ENCODE measurements at places on chromosomes 16 and 17.

DNA sequence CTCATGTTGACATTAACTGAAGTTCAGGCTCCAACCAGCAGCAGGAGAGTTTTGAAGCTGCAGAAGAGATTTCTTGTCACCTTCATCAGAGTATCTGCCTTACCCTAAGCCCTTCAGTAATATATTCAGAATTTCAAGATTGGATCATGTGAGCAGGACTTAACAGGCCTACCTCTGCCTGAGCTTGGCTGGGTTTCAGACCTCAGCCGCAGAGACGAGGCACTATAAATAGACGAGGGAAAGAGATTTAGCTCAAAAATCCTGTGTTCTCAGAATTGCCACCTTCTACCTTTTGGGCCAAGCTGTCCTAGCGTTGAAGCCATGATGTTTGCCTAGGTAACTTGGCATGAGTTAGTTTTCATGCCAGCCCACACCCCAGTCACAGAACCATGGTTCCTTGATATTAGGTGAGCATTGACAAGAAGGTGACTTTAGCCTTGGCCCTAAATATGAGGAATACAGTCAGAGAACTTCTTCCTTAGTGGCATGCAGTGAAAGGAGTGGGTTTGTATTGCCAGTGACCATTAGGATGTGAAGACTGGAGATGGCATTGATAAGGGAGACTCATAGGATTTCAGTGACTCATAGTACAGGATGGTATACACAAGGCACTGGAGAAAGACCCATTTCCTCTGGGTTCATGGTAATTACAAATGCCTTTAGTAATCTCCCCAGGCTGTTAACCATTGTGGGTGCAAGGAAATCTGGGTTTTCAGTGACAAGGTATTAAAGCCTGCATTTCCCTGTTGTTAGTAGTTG is 224.3 kb downstream of the MSI2 start:
- DNase-seq: no peak

DNA sequence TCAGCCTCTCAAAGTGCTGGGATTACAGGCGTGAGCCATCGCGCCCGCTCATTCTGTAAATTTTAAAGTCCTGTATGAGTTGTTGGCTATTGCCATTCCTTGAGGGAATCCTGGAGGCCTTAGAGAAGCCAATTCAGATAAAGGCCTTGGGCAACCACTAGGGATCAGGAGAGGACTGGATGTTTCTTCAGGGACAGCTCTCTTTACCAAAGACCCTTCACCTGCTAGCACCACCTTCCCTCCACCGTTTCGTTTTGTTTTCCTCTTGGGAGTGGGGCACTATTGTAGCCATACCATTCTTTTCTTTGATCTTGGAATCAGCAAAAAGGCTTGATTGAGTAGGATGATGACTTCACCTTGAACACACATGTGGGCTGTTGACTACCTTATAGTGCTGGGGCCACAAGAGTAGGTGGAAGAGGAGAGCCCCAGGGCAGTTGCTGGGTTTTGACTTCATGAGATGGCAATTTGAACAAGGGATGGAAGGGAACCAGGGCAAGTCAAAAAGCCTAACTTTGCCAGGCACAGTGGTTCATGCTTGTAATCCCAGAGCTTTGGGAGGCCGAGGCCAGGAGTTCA is 7.0 kb upstream of the ANKRD40CL start:
- no peak for DNase-seq

GRCh38 chr17:7183433-7184090 is 4.4 kb upstream of the ASGR1 start:
- DNase-seq: no peak

DNA sequence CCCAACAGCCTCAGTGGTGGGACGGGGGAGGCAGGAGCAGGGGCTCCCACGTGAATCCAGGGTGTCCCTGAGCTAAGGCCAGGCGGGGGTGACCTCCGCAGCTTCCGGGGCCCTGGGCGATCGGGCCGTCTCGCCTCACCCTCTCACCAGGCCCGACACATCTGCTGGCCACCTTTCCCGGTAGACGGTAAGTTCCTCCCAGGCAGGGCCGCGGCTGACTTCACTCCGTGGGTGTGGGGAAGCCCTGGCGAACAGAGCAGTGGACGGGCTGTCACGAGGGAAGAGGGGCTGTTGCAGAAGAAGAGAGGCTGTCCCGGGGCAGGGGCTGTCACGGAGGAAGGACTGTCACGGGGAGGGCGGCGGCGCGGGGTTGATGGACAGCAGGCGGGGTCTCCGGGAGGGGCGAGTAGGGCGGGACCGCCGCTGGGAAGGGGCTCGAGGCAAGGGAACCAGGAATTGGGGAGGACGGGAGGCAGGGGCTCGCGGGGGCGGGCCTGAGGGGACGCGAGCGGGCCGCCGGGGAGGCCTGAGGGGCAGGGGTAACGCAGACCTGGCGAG is 498 bp downstream of the PKMYT1 start:
- DNase-seq: peak; percentile 54

DNA sequence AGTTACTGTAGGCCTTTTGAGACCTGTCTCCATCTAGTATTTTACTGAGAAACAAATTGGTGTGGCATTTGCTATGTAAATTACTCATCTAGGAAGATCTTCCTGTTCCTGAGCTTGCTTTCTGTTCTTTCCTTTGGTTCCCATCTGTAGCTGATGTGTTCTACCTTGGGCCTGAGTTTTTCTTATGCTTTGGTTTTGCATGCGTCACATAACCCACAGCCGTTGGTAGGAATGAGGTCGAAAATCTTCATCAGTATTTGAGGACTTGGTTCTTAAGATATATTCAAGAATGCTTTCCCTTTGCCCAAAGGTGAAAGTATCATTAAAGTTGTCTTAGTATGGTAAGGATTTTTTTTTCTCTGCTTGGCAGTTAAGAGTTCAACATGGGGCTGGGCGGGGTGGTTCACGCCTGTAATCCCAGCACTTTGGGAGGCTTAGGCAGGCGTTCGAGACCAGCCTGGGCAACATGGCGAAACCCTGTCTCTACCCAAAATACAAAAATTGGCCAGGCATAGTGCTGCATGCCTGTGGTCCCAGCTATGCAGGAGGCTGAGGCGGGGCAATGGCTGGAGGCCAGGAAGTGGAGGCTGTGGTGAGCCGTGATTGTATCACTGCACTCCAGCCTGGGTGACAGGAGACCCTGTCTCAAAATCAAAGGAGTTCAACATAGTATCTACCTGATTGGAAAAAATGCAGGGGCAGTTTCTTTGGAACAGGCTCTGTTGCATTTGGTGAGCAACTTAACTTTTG is 28.8 kb downstream of the IST1 start:
- no peak for DNase-seq

DNA sequence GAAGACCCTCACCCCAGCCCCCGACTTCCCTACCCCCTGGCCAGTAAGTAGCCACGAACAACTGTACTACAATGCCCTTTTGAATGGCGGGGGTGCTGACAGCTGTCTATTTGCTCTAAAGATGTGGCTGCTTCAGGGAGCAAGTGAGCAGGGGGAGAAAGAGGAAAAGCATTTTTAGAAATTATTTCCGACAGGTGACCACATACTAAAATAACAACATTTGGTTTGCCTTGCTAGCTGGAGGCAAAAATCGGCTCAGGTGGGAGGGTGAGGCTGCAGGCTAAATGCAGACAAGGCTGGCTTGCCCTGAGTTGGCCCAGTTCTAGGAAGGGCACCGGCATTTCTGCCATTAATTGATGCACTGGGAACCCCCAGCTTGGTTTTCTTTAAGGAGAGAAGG is 188.5 kb downstream of the XYLT1 start:
- DNase-seq: no peak

- DNase-seq: no peak
Observed at GRCh38 chr17:3974980-3975379, 10.7 kb upstream of the ATP2A3 start.

GRCh38 chr16:55073830-55074229 is 143.2 kb downstream of the IRX5 start:
- DNase-seq: no peak

- no peak for DNase-seq
Observed at GRCh38 chr16:23608194-23608593, 12.1 kb upstream of the NDUFAB1 start.

DNA sequence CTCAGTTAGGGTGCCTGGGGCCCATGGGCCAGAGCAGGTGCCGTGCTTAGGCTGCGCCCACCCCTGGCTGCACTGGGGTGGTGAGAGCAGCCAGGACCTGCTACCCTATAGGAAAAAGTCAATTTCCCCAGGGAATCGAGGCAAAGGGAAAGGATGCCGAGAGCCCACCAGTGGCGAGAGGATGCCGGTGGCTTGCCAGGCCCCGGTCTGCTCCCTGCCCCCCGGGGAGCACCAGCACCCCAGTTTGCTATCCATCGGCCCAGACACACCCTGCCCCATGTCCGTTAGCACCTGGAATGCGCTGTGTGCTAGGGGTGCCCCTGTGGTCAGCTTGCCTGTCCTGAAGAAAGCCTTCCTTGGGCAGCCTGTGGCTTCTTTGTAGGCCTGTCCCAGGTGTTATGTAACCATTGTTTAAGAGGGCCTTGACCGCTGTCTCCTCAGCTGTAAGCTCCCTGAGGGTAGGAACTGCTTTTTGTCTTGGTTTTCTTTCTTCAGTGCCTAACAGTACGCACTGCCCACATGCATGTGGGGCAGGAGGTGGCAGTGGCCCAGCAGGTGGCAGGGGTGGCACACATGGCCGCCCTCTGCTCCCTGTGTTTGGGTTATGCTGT is 40.8 kb downstream of the NT5M start:
- no peak for DNase-seq

DNA sequence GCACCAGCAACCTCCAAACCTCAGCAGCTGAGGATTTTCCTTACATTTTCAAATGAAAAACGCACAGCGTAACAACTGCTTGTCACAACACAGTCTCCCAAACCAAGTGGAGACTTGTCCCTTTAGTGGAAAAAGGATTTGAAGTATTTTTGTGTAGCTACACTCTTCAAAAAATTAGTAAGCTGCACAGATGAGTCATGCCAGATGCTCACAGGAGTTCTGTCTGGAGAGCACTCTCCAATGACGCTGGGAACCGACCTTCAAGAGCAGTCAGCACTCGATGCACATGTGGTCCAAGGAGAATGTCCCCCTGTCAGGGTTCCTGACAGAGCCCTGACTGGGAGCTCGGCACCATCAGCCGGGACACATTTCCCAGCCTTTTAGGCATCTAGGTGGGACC is 39.8 kb downstream of the MAP1LC3B start:
- no peak for DNase-seq

GRCh38 chr17:58432806-58433573 is 15.7 kb upstream of the RNF43 start:
- DNase-seq: no peak

DNA sequence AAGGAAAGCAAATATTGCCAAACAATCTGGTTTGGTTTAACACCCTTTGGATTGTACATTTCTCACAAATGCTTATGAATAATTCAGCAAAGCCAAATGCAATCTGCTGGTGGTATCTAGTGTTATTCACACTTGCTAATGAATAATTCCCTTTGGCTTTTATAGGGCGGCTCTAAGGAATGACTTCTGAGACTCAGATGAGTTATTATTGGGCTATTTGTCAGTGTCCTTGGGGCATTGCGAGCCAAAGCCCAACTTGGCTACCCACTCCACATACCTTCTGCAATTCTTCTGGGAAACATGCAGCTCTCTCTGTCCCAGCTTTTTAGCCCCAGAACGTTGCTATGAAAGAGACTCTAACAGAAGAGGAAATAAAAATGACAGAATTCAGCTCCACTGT is 41.1 kb downstream of the FTO start:
- no peak for DNase-seq

GRCh38 chr17:13346996-13347762 is 254.6 kb downstream of the HS3ST3A1 start:
- peak; percentile 31 for DNase-seq

DNA sequence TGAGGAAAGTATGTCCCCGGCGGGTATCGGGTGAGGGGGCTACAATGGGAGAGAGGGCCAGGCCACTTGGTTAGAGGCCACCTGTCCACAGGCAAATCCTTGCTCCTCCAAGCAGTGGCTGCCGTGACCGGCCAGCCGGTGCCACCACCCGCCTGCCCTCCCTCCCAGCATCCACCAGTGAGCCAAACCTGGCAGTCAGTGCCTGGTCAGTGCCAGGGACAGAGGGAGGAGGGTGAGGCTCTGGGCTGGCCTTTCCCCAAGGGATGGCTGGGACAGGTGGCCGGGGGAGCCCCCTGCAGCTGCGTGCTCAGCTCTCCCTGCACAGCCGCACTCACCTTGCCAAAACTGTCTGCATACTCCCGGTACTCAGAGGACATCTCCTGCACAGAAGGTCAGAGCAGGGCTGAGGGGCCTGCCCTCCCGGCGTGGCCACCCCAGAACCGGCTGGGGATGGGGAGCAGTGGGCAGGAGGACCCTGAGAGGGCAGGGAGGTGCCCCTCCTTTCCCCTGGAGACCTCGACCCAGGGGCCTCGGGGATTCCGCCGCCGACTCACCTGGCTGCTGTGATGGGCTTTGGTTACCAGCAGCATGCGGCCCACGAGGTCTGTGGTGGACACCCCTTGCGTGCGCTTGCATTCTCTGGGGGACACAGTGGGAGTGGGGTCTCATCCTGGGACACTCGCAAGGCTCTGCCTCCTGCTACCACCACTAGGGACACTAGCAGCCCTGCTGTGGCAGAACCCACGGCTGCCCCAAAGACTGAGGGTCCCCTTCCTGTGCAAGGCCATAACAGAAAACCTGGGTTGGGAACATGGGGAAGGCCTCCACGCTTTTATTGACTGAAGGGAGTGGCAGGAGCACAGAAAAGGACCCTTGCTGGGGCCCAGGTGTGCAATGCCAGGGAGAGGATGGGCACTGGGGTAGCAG is 3.7 kb downstream of the PCYT2 start:
- no peak for DNase-seq

DNA sequence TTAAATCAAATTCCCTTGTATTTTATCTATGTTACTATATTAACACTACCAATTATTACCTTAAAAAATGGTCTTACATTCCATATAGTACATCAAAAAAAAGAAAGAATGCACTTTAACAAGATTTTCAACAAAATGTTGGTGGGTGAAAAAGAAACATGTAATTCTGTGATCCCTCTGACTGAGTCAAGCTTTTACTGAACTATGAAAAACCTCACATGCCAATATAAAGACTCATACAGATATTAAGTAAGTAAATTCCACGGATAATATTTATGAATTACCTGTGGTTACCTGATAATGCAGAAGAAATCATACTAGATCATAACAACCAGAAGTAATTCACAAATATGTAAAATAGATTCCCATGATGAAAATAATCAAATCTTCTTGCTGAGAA is 12.4 kb downstream of the COIL start:
- DNase-seq: no peak

GRCh38 chr16:67673712-67674580 is 7.3 kb downstream of the C16orf86 start:
- DNase-seq: no peak

All from activated CD4-positive, alpha-beta T cell treated with anti-CD3 and anti-CD28 coated beads, Interleukin-2, amount 50 U/mL, for 48 hours (primary cell).